ENCODE measurements at places on chromosomes 12 and 14.

DNA sequence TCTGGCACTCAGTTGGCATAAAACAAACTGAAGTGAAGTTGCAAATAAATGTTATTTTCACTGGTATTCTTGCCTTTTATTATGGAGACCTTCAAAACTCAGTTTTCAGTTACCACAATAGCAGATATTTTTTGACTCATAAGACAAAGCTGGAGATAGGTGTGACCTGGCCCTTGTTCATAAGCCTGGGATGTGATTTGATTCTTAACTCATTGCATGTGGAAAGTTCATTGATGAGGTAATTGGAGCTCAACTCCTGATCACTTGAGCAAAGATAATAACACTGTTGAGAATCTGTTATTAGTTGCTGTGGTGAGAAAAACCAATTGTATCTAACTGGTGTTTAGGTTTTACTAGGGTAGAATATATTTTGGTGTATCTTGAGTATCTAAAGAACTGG lies 105.1 kb downstream of the AEBP2 start:
- DNase-seq, result no peak

GRCh38 chr14:74077401-74077800 lies 6.9 kb downstream of the ALDH6A1 start:
- DNase-seq, result no peak

DNA sequence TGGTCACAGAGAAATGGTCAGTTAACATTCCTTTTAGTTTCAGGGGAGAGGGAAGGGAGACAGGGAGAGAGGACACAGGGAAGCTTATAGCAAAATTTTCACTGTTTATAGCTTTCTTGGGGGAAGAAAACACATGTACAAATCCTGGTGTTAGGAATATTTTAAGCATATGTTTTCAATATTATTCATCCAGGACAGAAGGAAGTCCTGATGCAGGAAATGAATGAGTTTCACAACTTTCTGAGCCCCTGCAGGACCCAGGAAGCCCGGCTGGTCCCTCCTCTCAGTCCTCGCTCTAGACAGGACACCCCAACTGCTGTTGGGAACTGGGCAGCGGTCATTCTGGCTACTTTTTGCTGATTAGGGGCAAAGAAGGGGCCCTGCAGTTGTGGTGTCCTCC lies 71.1 kb upstream of the ZDHHC17 start:
- DNase-seq, result no peak

DNA sequence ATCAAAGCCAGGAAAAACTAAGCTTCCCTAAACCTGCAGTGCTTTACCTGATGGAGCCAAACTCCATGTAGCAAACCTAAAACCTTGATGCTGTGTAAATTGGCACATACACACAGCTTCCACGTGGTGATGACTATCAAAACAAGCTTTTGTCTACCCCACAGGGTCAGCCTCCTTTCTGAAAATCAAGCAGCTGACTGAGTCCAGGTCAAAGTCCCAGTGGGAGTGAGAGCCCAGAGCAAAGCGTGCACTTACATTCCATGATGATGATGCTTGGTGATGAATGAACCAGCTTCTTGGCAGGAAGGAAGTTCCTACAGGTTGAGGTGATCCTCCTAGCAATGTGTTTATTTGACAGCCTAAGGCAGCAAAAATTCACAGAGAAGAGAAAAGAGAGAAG lies 630.0 kb upstream of the TBX3 start:
- no peak for DNase-seq

DNA sequence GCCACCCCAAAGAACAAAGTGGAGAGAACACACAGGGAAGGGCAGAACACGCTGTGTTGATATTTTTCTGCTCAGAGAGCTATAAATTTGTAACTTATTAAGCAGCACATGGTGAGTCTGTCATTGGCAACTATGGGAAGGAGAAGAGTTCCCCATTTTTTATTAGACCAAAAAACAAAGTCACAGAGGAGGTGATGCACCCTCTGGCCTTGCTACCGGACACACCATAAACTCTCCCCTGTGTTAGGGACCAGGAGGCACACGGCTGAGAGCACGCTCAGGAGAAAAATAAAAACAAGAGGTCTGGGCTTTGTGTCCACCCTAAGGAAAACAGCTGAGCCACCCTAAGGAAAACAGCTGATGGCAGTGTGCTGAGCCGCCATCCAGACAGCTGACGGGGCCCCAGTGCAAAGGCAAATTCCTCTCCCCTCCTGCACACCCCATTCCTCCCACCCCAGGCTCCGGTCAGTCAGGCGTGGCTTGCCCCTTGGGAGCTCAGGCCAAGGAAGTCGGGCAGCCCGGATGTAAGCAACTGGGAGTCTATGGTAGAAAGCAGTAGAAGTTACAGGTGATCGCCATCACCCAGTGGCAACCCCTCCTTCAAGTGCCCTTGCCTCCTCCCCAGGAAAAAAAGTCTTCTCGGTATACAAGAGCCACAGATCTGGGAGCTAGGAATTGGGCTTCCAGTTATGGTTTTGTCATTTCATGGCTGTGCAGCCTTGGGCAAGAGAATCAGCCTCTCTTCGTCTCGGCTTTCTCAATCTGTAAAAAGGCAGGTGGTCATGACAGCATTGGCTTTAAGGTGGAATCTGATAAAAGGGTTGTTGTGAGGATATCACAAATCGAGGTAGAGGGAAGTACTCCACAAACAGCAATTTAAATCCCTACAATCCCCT lies 2.4 kb downstream of the PXN start:
- peak; percentile 86 for DNase-seq

DNA sequence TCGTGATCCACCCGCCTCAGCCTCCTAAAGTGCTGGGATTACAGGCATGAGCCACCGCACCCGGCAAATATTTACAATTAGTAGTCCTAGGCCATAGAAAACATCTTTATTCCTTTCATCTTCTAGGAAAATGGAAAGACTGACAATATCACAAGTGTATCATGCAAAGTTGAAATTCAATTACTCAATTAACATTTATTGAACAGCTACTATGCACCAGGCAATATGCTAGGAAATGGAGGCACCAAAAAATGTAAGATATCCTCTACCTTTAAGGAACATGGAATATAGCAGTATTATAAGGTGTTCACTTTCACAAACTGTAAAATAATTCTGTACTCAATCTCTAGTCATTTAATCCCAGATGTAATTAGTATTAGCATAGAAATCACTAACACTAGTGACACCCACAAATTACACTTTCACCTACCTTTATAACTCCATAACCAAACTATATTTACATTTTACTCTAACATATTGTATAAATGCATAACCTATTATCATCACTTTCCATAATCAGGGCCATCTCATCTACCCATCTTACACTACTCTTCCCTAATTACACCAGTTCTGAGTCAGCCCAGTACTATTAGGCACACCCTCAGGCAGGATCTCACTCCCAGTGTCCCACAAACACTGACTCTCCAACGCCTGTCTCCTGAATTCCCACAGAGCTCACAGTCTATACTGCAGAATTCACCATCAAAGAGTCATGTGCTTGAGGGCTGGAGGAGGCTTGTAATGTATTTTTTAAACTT lies 10.4 kb downstream of the CORO1C start:
- no peak for DNase-seq
